Testis (tissue), 5 donors: ENCODE measurements at places on chromosomes 1 and 21. TPM values are rescaled to one million over a fixed set of nuclear protein-coding genes. Genes with fewer than 3 reads are reported as not detected.
A peak's percentile ranks its signal among the peaks of the same experiment; 100 is the strongest.

DNA sequence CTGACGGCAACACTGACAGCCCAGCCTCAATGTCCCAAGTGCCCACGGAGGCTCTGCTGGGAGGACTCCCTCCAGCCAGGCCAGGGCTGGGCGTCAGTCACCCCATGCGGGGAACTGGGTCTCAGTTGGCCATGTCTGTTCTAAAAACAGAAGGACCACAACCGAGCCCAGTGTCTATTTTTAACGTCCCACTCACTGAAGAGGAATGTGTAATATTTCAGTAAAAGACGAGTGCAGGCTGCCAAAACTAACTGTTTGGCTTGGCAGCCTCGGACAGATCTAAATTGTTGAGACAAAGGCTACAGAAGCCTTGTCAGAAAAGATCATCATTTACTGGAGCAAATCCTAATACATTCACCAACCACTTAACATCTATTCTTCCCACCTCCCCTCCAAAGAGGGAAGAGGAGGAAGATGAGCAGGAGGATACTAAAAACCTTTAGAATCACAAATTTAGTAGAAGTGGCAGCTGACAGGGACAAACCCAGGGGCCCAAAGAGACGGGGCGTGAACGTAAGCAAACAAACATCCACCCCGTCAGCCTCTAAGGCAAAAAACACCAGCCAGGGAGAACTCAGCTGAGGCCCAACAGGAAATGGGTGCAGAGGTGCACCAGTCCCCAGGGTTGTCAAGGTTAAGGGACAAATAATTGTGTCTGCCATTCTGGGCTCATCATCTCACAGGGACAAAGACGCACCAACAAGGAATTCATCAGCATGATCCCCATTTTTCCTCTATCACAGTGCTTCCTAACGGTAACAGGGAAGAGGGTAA lies 18.7 kb downstream of the C1orf198 start:
- DNase-seq = peak; percentile 69
- H3K4me3 ChIP-seq = no peak overlapping the region
- no peaks in the 10 kb centered on the region for H3K27me3 ChIP-seq
- peaks cover 8% of the 10 kb centered on the region for H3K4me1 ChIP-seq
- no peak overlapping the region for H3K27ac ChIP-seq

DNA sequence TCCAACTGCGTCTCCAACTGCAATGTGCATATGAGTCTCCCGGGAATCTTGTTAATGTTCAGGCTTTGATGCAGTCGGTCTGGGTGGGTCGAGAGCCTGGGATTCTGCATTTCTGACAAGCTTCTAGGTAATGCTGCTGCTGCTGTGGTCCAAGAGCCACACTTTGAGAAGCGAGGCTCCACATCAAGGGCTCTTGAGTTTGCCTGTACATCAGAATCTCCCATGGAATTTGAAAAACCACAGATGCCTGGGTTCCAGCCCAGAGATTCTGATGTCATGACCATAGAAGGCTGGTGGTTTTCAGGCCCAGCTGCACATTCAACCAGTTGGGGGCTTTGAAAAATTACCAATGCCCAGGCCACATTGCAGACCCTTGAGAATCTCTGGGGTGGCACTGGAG lies 93.9 kb upstream of the TARDBP start:
- DNase-seq = no peak
- no peak overlapping the region for H3K27ac ChIP-seq
- H3K4me1 ChIP-seq = no peaks in the 10 kb centered on the region
- no peaks in the 10 kb centered on the region for H3K27me3 ChIP-seq
- no peak overlapping the region for H3K4me3 ChIP-seq

PPM1J gene
- 69.5 TPM for polyA plus RNA-seq

TPTE gene
- 231 TPM for polyA plus RNA-seq

GRCh38 chr1:93677729-93678128 lies 3.9 kb downstream of the BCAR3 start:
- H3K4me1 ChIP-seq = peaks cover 35% of the 10 kb centered on the region
- H3K4me3 ChIP-seq = no peak overlapping the region
- H3K36me3 ChIP-seq = no peaks in the 10 kb centered on the region
- no peak overlapping the region for H3K27ac ChIP-seq
- H3K27me3 ChIP-seq = no peaks in the 10 kb centered on the region
- no peak for DNase-seq

- no peak overlapping the region for H3K4me3 ChIP-seq
- H3K36me3 ChIP-seq = no peaks in the 10 kb centered on the region
- no peaks in the 10 kb centered on the region for H3K27me3 ChIP-seq
- no peak for DNase-seq
- no peaks in the 10 kb centered on the region for H3K4me1 ChIP-seq
- H3K27ac ChIP-seq = no peak overlapping the region
These were observed 85.2 kb downstream of the UCHL5 start for GRCh38 chr1:192973988-192974387.

DNA sequence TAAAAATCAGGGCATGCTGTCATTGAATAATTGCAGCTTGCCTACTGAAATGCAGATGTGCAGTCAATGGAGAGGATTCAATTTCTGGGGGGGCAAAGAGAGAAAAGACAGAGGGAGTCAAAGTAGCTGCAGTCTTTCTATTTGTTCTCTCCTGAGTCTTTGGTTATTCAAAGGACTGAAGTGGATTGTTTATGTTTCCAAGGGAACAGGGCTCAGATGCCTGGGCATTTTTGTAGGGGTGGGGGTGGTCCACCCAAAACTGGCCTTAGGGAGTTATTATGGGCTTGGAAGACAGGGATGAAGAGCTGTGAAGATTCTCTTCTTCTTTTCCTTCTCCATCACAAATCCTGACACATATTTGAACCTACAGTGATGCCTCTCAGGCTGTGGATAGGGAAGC lies 408.8 kb upstream of the DAB1 start:
- no peak for DNase-seq
- no peak overlapping the region for H3K4me3 ChIP-seq
- no peaks in the 10 kb centered on the region for H3K36me3 ChIP-seq
- no peaks in the 10 kb centered on the region for H3K27me3 ChIP-seq
- H3K4me1 ChIP-seq = no peaks in the 10 kb centered on the region

- DNase-seq = no peak
- no peak overlapping the region for H3K4me3 ChIP-seq
- no peaks in the 10 kb centered on the region for H3K4me1 ChIP-seq
These were observed 61.6 kb downstream of the PTPRC start for GRCh38 chr1:198700396-198700795.

HOOK1 gene
- polyA plus RNA-seq = 65.8 TPM

DNA sequence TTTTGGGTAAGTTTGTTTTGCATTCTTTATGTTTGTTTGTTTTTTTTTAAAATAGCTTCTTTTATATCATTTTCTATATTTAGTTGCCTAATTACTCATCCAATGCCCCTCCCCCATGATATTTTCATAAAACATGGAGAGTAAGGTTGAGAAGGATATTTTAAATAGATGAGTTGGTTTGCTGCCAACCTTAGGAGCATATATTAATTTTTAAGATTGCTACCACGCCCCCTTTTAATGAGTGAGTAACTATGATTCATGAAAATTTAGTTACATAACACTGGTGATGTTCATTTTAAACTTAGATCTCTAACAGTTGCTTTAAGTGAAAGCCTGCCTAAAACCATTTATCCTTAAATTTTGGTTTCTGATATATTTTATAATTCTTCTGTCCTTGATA lies 18.7 kb downstream of the TMEM50A start:
- no peaks in the 10 kb centered on the region for H3K27me3 ChIP-seq
- H3K27ac ChIP-seq = no peak overlapping the region
- H3K36me3 ChIP-seq = no peaks in the 10 kb centered on the region
- no peaks in the 10 kb centered on the region for H3K4me1 ChIP-seq
- H3K4me3 ChIP-seq = no peak overlapping the region

DNA sequence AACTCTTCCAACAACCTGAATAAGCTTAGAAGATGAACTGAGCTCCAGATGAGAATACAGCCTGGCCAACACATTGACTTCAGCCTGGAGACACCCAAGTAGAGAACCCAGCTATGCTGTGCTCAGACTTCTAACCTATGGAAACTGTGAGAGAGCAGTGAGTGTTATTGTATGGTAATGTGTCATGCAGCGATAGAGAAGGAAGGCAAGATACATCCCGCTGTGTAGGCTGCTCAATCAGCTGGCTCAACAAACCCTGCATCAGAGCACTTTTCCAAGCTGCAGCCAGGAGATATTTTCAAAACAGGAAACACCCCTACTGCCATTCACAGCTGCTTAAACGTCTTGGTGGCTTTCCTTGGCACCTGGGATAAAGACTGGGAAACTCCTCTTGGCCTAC lies 321.3 kb downstream of the SIPA1L2 start:
- H3K36me3 ChIP-seq = no peaks in the 10 kb centered on the region
- no peak overlapping the region for H3K27ac ChIP-seq
- DNase-seq = no peak
- H3K4me1 ChIP-seq = no peaks in the 10 kb centered on the region
- H3K27me3 ChIP-seq = no peaks in the 10 kb centered on the region

- H3K4me3 ChIP-seq = no peak overlapping the region
- H3K27ac ChIP-seq = peak overlapping the region; percentile 2
- H3K36me3 ChIP-seq = no peaks in the 10 kb centered on the region
- H3K4me1 ChIP-seq = peaks cover 4% of the 10 kb centered on the region
These were observed 175.3 kb downstream of the GALNT2 start for GRCh38 chr1:230242326-230242725.

- DNase-seq = no peak
- no peaks in the 10 kb centered on the region for H3K36me3 ChIP-seq
- H3K4me3 ChIP-seq = no peak overlapping the region
- no peaks in the 10 kb centered on the region for H3K27me3 ChIP-seq
- H3K4me1 ChIP-seq = no peaks in the 10 kb centered on the region
These were observed 20.0 kb upstream of the WARS2 start for GRCh38 chr1:119160409-119160808.

DNA sequence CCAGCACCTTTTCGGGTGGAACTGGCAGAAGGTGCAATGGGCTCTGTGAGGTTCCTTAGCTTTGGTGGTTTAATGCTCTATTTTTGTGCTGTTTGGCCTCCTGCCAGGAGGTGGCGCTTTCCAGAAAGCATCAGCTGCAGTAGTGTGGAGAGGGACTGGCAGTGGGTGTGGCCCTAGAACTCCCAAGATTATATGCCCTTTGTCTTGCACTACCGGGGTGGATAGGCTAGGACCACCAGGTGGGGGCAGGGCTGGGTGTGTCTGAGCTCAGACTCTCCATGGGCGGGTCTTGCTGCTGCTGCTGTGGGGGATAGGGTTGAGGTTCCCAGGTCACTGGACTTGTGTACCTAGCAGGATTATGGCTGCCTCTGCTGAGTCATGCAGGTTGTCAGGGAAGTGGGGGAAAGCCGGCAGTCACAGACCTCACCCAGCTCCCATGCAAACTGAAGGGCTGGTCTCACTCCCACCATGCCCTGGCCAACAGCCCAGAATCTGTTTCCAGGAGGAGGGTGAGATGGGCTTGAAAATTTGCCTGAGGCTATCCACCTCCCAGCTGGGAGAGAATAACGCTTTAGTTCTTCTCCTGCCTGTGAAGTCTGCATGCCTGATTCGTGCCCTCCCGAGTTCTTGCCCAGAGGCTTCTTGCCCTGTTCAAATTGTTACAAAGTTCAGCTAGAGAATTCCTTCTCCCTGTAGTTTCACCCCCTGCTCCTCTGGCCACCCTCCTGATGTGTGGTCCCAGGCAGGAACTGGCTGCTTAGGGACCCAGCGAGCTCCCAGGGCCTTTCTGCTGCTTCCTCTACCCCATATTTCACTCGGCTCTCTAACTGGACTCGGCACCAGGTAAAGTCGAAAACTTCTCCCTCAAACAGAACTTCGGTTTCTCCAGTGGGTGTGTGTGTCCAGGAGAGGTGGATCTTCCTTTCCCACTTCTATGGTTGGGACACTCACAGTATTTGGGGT lies 76.5 kb upstream of the BTG3 start:
- no peaks in the 10 kb centered on the region for H3K36me3 ChIP-seq
- H3K4me3 ChIP-seq = no peak overlapping the region
- no peaks in the 10 kb centered on the region for H3K27me3 ChIP-seq
- H3K4me1 ChIP-seq = peaks cover 12% of the 10 kb centered on the region
- H3K27ac ChIP-seq = peak overlapping the region; percentile 61

DNA sequence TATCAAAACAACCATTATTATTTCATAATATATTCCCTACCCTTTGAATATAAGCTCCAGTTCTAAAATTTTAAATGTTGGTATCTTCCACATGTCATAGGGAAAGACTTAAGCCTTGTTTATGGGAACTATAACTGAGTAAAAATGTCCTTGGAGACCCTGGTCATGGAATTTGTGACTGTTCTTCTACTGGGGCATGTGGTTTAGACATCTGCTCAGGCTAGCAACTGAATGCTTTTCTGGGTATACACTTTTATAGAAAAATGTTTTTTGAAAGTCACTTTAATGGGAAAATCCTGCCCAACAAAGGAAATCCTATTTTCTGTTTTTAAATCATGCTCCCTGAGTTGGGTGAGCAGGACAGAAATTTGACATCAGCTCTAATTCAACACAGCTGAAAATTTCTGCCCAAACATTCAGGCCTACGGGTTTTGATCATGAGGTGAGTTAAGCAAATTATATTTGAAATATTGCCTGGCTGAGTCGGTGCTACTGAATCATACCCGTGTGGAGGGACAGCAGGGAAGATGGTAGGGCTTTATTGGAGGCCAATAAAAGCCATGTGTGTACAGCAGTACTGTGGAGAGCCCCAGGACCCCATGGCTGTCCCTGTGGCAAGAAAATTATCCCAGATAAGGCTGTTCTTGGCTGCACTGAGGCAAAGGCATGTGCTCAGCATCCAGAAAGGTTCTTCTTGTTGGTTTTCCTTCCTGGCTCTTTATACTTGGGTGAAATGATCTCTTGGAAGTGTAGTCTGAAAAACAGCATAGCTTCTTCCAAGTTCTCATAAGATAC lies 391.8 kb downstream of the DISC1 start:
- H3K27me3 ChIP-seq = no peaks in the 10 kb centered on the region
- DNase-seq = no peak
- no peak overlapping the region for H3K4me3 ChIP-seq
- no peaks in the 10 kb centered on the region for H3K4me1 ChIP-seq

ZNF683 gene
- polyA plus RNA-seq = 87.5 TPM

DNA sequence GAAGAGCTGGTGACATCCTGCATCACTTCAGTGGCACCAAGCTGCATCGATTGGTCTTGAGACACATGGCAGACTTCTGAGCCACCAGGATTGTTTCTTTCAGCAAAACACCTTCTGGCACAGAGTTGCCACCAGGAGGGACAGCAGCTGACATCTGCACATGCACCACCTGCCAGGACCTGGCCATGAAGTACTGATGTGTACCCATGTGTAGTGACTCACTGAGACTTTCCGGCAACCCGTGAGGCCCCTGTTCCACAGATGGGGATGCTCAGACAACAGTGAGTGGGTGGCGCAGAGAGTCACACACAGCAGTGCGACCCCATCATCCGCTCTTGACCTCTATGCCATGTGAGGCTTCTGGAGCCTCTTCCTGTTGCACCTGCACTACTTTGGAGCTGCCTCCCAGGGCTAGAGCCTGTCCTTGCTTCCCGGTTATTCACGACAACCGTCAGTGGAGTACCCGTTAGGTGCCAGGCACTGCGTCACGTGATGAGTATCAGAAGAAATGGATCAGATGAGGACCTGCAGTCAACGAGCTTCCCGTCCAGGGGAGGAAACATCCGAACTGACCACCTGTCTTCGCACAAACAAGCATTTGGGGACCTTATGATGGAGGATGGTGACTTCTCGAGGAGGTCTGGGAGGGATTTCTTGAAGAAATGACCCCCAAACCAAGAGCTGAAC lies 80.5 kb upstream of the VAMP3 start:
- no peak for DNase-seq
- H3K27ac ChIP-seq = no peak overlapping the region
- H3K4me3 ChIP-seq = no peak overlapping the region
- H3K4me1 ChIP-seq = peaks cover 3% of the 10 kb centered on the region
- H3K36me3 ChIP-seq = no peaks in the 10 kb centered on the region
- no peaks in the 10 kb centered on the region for H3K27me3 ChIP-seq
